ENCODE measurements at places on chromosomes 2 and 18.

GRCh38 chr2:235043762-235044500, 92.1 kb downstream of the SH3BP4 start:
- DNase-seq, result no peak

DNA sequence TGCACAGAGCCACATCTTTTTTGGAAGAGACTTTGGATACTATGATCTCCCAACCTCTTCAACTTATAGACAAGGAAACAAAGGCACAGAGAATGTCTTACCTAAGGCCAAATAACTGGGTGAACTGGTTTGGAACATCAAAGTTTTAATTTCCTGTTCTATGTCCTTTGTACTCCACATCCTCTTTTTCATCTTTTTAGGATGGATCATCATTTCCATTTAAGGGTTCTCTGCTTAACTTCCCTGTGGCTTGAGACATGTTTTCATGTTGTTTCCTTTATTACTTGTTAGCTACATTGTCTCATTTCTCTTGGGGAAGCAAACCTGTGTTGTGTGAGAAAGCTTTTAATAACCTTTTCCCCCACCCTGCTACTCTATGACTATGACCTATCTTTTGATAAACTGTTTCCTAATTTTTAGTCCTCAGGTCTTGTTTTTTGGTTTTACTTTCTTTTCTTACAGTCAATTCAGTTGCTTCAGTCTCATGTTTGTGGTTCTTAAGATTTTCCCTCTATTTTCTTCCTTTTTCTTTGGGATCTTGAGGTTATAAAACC, 22.5 kb upstream of the RMND5A start:
- DNase-seq, result no peak

DNA sequence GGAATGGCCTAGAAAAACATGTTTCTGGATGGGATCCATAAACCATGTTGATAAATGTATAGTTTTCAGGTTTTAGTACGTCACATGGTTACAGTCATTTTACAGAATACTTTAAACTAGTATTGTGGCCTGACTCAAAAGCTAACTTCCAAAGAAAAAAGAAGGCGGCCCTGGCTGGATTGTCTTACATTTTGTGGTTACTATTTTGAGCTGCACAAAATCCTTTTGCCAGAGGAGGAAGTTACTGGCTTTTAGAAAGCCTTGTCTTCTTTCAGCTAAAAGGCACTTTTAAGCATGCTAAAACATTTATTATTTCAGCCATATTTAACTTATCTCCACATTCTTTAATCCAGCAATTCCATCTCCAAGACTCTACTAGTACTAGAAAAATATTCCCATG, 227.9 kb downstream of the CDH2 start:
- DNase-seq, result no peak

- DNase-seq, result no peak
Observed at GRCh38 chr2:234964631-234965461, 13.0 kb downstream of the SH3BP4 start.

DNA sequence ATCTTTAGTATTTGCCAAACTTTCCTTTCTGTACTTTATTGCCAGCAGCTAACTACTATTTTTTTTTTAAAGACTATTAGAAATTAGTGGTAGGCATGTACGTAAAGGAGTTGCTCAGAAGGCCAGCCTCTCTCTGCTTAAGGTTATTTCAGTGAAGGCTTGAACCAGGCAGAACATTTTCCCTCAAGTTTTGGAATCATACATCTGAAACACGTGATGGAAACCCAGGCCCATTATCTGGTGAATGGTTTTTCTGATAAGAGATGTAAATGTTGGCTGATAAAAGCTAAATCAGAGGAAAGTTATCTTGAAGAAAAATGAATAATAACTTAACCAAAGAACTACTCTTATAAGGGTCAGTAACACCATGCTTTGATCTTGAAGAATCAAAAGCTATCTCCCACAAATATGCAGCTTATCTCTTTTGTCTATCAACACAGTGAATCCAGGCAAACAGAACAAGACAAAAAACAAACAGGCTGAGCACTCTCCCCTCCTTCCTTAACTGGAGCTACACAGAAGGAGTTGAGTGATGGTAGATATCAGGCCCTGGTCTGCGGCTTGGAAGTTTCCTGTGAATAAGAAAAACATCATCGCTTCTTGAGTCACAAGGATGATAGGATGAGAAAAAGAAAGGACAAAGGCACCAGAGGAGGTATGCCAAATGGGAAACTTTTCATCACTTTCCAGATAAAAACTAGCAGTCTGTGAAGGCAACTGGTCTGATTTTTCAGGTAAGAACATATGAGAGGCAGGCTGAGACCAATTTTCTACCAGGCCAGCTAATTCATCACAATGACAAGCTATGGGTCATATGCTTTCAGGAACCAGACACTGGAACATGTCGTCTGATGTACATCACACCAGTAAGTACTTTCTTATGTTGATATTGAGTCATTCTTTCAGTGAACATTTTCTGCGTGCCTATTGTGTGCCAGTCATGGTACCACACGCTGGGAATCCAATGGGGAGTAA, 88.4 kb upstream of the STK17B start:
- DNase-seq, result peak; percentile 55

DNA sequence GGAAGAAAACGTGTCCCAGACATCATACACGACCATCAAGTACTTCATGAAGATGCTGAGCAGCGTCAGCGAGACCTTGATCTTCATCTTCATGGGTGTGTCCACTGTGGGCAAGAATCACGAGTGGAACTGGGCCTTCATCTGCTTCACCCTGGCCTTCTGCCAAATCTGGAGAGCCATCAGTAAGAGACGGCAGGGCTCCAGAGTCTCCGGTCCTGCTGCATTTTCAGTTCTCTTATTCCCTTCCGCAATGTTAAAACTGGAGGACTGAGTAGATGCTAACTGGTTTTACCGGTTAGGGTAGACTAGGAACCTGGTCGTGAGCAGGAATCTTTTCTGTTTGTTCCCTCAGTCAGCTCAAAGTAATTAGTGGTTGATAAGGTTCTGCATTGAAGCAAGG, 32.3 kb downstream of the SLC9A4 start:
- DNase-seq, result no peak

DNA sequence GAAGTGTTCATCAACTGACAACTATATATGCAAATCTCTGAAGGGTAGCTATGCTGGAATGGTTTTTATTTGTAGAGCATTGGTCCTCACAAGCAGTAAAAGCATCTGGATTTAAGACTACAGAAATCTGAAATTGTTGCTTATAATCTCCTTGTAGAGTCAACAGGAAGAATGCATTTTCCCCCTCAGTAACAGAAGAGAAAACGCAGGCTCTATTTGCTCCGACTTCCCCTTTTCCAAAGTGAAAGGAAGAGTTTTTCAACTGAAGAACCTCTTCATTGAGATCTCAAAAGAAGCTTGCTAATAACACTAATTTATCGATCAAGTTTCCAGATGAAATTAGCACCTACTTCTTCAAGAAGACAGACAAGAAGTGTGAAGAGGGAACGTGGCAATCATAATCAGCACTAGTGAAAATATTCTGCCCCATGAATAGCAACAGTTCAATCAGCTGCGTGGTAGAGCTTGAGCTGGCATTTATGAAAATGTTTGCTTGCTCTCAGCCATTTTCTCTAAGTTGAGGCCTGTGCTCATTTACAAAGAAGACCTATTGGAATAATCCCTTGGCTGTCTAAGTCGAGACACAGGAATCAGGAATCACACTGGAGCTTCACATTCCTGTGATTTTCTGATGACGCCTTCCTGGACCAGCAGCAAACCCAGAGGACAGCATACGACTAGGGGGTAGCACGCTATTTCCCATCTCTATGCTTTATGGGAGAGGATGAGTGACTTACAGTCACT, 43.7 kb downstream of the TGIF1 start:
- no peak for DNase-seq

DNA sequence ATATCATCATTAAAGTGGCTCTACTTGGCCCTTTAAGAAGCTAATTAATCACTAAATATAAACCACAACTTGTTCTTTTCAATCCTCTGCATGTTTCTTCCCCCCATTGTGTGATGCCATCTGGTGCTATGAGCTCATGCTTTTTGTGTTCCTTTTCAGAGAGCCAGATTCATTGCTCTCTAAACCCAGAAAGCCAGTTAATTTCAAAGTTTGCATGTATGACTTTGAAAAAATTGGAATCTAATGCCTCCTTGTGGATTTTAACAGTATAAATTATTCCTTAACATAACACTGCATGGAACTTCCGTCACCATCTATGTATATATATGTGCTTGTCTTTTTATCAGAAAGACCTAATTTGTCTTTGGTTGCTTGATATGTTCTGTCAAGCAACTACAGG, 31.1 kb downstream of the TMEM178A start:
- peak; percentile 84 for DNase-seq

DNA sequence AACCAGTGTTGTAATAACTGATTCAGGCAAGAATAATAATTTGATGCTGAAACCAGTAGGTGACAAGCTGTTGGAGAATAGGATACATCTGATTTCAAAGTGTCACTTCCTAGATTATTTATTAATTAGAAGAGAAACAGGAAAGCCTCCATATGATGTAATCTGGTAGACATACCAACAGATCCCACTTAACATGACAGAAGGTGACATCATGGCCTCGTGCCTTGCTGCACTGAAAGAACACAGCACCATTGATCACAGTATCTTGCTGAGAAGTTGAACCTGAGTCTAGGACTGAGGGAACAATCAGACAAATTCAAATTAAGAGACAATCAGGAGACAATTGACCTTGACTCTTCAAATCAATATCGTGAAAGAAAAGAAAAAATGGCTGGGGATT, 131.6 kb upstream of the DLGAP1 start:
- no peak for DNase-seq

DNA sequence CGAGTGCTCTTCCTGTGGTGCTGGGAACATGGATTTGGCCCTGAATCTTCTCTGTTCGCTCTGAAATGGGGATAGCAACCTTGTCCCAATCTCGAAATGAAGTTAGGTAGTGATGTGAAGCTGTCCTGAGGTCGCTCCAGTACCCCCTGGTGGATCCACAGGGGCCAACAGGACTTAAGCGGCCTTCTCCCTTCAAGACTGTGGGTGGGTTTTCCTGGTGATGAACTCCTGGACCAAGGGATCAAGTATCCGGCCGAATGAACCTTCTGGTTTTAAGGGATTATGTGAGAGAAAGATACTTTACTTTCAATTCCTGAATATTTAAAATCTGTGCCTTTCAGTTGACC, 156.5 kb downstream of the NAPG start:
- no peak for DNase-seq

DNA sequence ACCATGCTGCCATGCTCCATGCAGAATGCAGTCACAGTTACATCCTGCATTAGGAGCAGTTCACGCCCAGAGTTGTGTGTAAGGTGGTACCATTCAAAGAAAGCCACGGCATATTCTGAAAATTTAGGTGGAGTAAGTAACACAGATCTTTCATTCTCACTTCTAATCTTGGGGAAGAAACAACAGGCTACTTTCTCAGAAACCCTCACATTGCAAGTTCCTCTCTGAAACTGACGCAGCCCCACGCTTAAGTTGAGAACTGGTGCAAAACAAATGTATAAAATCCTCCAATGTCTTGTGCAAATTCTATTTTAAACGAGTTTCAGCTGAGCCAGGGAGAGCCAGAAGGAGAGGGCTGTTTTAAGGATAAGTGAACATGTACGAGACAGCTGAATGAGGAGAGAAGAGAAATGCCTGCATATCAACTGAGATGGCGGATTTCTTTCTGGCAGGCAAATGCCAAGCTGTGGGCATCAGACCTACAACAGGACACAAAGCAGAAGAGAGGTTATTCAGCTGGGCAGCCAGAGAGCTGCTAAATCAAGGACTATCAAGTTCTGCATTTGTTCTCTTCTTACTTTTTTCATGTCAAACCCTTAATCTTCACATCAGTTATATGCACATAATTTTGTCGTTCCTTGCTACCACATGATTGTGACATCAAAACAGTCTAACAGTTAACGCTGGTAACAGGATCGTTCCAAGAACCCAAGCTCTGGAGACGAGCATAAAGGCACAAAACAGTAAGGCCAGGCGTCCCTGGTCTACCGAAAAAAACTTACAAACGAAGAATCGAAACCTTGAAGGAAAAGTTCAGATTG, 6.4 kb downstream of the ARL4C start:
- DNase-seq, result no peak

DNA sequence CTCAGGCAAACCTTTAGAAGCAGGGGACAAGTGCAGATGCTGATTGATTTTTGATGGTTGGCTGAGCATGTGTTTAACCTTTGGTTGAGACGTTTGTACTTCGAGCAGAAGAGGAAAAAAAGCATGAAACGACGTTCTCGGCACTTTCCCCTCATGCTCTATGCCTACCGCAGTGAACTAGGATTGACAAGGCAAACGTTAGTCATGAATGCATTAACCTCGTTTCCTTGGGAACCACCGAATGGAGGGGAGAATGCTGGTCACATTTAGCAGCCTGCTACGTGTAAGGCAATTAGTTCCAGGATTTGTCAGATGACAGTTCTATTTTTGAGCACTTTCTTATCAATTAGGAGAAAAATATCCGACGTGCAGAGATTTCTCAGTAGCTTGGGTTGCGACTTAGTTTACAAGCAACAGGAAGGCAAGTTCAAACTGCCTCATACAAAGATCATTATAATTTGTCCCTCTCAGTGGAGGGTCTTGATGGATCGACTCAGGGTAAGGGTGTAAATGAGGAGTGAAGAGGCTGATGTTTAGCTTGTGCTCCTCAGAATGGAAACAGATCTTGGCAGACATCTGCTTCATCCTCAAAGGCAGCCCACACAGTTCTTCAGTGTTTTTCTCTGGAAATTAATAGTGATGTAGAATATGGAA, 47.4 kb upstream of the GPR45 start:
- DNase-seq, result no peak

DNA sequence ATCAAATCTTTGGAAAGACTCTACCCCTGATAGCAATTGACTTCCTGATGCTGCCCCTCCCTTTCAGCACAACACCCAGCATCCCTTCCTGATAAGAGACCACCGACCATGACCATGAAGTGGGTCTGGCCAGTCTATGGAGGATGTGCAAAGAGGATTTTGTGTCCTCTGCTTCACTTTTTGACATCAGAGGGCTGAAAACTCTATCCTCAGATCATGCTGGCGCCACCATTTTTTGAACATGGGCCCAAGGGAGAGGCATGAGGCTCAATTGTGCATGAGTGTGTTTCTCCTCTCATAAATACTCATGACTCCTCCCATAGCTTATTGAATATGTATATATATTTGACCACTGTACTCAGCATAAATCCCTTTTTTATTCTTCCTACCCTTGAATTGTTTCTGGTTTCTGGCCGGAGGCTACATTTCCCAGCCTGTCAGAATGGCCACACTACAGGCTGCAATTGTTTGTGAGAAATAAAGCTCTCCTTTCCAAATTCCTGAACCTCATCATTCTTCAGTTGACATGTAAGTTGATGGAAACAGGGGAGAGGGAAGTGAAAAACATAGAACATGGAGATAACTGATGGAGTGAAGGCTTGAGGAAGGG, 314.1 kb downstream of the MYCN start:
- no peak for DNase-seq

GRCh38 chr2:48391616-48392015, 138.3 kb upstream of the STON1 start:
- DNase-seq, result no peak

DNA sequence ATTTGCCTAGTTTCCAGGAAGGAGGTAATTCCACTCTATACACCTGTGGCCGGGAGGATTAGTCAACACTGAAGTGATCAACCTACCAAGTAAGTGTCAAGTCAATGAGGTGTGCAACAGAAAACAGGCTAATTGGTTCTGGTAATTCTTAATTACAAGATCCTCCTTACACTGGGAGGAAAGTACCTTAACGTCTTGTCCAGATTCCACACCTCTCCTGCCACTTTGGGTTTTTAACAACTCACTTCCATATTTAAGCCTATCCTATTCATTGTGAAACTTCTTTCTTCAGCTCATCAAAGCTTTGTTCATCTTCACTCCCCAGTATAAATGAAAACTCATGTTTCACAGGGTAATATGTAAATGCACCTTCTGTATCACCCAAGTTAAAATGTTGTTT, 22.0 kb upstream of the MAP4K4 start:
- DNase-seq, result no peak

Data from astrocyte of the cerebellum (primary cell).